ENCODE measurements at places on chromosomes 2 and 18.

- DNase-seq = no peak
Observed at GRCh38 chr2:181268174-181268867, 188.9 kb upstream of the ITGA4 start.

DNA sequence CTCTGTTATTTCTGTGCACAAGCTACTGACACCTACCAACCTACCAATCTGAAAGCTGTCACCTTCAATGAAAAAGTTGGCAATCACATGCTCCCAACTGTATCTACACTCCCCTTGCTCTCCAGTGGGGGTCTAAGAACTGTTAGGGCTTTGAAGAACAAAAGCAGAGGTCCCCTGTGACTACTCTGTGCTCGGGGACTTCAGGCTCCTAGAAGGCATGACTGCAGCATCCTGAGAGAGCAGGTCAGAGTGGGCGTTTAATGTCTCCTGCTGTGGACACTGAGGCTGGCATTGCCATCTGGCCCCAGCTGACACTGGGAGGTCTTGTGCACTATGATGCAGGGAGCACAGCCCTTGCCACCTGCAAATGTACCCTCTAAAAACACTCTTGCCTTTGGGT is 93.3 kb downstream of the ACTR2 start:
- no peak for DNase-seq

GRCh38 chr2:121360566-121361300 is 75.7 kb upstream of the TFCP2L1 start:
- no peak for DNase-seq

GRCh38 chr2:174878537-174879147 is 114.4 kb upstream of the CHRNA1 start:
- no peak for DNase-seq

DNA sequence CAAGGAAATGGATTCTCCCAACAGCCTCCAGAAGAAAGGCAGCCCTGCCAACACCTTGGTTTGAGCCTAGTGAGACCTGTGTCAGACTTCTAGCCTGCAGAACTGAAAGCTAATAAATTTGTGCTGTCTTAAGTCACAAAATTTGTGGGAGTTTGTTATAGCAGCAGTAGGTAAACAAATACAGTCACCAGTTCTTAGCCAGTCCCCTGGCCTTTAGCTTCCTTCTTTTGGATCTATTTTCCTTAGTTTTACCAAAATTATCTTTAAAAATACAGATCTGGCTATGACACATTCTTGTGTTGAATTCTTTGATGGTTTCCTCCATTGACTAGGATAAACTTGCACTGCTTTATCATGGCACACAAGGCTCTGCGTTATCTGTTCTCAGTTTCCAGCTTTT is 697.9 kb upstream of the FANCL start:
- DNase-seq = no peak

- no peak for DNase-seq
Observed at GRCh38 chr2:4408321-4408720, 704.9 kb downstream of the DCDC2C start.

DNA sequence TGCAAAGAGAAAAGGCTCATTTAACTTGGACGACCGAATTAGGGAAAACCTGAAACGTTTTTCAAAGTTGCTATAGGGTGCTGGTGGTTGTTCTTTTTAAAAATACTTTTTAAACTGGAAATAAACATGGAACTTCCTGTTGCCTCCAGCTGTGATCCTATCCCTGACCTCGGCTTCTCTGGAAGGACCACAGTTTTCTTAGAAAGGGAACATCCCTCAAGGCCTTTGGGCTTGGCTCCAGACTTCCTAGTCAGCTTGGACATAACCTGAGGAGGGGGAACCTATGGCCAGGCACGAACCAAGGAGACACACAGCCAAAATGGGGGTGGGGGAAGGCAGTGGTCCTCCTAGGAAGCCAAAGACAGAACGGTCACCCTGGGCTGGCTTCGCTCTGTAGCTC is 57.7 kb downstream of the CENPO start:
- DNase-seq = no peak

GRCh38 chr18:36532394-36532793 is 234.9 kb downstream of the FHOD3 start:
- no peak for DNase-seq

- no peak for DNase-seq
Observed at GRCh38 chr2:98778741-98779483, 48.0 kb upstream of the MGAT4A start.

- DNase-seq = no peak
Observed at GRCh38 chr18:2706903-2707302, 51.4 kb downstream of the SMCHD1 start.

- DNase-seq = no peak
Observed at GRCh38 chr2:50840341-50841124, 191.4 kb downstream of the NRXN1 start.

DNA sequence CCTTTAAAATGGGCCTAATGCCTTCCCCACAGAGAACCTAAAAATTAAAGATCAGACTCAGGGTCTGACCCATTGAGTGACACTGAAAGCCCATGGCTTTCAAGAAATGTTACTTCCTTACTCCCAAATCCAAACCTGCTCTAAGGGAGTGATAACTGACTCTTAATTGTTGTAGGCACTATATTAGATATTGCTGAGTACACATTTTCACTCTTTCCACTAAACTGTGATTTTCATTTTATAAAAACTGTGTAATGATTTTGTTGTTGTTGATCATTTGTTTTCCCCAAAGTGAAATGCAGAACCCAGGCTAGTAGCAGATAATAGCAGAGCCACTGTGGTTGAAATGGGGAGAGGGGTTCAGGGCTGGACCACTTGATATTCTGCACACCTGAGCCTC is 87.1 kb downstream of the LRRTM1 start:
- no peak for DNase-seq

- DNase-seq = no peak
Observed at GRCh38 chr2:26340831-26341230, 5.1 kb upstream of the SELENOI start.

DNA sequence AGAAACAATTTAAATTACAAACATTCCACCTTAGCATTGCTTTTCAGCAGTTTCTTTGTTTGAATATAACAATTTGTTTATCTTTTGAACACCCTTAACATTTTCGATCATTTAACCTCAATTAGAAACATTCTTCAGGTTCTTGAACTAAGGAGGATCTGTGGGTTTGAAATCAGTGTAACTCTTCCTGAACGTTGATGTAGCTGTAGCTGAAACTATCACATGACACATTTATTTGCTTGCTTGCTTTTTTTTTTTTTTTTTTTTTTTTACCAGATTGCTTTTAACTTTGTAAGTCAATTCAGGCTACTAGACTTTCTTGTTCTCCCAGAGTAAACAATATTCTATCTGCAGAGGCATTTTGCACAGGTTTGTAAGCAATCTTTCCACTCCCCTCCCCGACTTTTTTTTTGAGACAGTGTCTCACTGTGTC is 47.6 kb downstream of the GPD2 start:
- no peak for DNase-seq

GRCh38 chr2:46997329-46997728 is 81.7 kb upstream of the MCFD2 start:
- DNase-seq = no peak

- DNase-seq = no peak
Observed at GRCh38 chr2:197571627-197572271, 55.9 kb downstream of the MOB4 start.

GRCh38 chr2:215885536-215885935 is 127.8 kb downstream of the MREG start:
- no peak for DNase-seq

GRCh38 chr2:178006710-178007109 is 65.9 kb downstream of the PDE11A start:
- no peak for DNase-seq

DNA sequence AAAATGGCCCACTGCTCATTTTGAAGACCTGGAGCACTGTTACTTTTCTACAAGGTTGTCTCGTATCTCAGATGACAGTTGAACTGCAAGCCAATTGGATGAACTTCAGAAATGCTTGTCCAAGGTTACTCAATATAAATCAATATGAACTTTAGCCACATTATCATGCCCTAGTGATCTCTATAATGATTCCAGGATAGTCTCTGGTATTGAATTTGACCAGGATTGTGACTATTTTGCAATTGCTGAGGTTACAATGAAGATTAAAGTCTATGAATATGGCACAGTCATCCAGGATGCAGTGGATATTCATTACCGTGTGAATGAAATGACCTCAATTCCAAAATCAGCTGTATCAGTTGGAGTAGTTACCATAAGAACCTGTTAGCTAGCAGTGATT is 196.0 kb upstream of the RAB12 start:
- DNase-seq = no peak

- no peak for DNase-seq
Observed at GRCh38 chr2:5748391-5748790, 56.2 kb downstream of the SOX11 start.

- DNase-seq = no peak
Observed at GRCh38 chr2:55152475-55153412, 79.3 kb downstream of the CLHC1 start.

GRCh38 chr18:51382081-51382480 is 184.6 kb upstream of the MEX3C start:
- DNase-seq = no peak

DNA sequence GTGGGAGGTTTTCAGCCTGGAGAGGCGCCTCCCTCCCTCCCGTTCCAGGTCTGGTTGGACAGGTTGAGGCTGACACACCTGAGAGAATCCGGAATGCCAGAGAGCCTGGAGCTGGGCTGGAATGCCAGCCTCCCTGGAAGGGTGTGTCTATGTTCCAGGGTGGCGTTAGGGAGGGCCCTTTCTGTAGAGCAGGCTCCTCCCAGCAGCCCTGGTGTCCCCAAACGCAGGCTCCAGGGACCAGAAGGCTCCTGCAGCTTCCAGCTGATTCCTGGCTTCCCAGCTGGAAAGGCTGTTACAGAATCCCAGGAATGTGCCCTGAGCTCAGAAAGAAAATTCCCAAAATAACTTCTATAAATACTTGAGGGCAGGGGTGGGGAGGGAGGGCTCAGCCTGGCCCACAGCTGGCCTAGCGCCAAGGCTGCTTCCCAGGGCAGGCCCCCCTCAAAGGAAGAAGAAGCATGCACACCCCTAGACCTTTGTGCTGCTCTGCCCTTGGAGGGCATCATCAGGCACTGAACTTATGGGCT is 85.4 kb downstream of the STPG4 start:
- DNase-seq = no peak

Data from T follicular helper cell (primary cell).